Retinal pigment epithelial cell (primary cell): ENCODE measurements at places on chromosomes 7 and 10.

- no peak for DNase-seq
These were observed 87.3 kb downstream of the SDHAF3 start for GRCh38 chr7:97204821-97205220.

- no peak for DNase-seq
These were observed 56.1 kb downstream of the HACD1 start for GRCh38 chr10:17561111-17561510.

DNA sequence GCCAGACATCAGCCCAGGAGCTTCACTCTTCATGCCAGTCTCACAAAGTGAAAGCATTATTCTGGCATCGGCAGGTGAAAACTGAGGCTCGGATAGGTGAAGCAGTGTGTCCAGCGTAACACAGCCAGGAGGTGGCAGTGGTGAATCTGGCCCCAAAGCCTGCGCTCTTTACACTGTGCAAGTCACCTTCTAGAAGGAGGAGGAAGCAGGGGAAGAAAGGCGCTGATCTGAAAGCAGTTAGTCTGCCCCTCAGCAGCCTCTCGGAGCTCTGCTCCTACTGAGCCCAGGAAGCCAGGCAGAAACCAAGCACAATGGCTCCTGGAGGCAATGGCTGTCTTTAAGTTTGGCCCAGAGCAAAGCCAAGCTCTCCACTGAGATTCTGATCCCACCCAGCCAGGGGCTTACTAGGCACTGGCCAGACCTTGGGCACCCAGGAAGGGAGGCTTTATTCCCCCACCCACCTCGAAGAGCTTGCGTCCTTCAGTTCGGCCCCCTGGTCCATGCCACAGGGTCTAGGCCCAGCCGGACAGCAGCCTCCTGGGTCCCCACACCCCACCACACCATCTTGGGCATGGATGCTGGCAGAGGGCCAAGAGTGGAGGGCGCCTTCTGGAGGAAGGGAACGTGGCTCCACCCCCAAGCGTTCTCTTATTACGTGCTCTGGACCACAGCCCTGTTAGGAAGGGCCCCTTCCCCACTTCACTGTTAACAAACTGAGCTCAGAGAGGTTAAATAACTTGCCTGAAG, 104.5 kb downstream of the GRID1 start:
- DNase-seq = no peak

DNA sequence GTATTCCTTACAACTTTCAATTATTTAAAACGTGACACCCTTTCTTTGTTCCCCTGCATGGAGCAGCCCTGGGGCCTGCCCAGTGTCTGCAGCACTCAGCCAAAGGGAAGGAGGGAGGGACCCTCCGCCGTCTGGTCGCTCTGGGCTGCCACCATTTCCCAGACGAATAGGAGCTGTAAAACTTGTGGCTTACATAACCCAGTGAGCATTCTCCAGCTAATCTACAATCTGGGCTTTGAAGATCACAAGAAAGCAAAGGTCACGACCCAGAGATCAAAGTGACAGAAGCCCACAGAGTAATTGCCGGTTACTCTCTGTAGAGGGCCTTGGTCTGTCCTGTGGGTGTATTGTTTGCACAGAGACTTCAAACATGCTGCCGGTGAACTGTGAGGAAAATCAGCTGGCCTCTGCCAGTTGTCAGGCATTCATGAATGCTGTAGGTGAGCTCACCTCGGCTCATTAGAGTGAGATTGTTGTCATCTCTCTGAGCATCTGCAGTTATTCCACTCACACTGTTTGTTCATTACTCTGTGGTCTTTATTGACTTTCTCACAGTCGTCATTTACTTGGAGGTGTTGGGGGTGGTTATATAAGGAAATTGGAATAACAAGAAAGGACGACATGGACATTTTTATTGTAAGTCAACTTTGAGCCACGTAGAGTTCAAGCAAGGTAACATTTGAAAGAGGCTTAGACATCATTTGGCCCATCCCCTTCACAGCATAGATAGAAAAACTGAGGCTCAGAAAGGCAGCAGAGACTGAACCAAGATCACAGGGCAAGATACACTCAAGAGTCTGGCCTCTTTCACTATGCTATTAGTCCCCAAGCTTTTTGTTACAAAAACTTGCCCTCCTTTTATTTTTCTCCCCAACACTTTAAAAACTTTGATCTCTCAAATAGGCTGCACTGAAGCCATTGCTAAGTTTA, 619.8 kb downstream of the LRMDA start:
- DNase-seq = no peak

GRCh38 chr7:19235680-19236079, 90.5 kb upstream of the FERD3L start:
- DNase-seq = no peak

- DNase-seq = no peak
These were observed 62.3 kb downstream of the ATE1 start for GRCh38 chr10:121865554-121865953.

DNA sequence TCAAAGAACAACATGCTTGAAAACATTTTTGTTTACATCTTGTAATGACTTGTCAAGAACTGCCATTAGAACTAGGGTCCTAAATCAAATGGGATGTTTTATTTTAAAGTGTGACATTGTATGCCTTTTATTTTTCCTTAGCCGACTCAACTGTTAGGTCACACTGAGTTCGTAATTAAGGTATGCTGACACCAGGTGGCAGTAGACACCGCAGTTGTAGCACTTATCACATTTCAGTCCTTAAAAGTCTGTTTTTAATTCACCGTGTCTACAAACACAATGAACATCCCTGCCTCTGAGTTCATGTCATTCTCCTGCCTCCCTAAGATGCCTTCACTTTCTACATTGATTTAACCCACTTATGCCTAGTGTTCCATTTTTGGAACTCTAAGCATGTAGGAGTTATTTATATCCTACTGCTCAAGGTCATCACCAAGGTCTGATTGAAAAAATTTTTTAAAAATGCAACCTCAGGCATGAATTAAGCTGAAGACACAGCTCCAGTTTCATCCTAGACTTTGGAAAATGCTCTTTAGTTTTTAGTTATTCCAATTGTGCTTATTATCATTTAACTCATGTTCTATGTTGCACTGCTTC, 186.1 kb downstream of the BMPER start:
- DNase-seq = no peak

DNA sequence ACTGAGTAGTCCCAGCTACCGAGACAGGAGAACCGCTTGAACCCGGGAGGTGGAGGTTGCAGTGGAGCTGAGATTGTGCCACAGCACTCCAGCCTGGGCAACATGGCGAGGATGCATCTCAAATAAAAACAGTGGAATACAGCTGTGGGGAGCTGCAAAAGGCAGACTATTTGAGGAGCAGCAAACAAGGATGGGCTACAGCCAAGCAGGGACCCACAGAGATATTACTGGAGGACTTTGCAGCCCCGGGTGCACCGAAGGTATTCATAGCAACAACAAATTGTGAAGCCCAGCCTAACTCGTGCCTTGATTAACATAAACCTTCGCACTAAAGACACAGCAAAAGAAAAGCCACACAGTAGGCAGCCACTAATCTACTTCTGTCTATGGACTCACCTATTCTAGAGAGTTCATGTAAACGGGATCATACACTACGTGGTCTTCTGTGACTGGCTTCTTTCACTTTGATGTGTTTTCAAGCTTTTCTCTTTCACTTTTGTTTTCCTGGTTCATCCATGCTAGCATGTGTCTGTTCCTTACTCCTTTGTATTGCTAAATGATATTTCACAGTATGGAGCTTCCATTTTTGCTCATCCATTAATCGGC, 34.0 kb downstream of the PODXL start:
- DNase-seq = no peak

DNA sequence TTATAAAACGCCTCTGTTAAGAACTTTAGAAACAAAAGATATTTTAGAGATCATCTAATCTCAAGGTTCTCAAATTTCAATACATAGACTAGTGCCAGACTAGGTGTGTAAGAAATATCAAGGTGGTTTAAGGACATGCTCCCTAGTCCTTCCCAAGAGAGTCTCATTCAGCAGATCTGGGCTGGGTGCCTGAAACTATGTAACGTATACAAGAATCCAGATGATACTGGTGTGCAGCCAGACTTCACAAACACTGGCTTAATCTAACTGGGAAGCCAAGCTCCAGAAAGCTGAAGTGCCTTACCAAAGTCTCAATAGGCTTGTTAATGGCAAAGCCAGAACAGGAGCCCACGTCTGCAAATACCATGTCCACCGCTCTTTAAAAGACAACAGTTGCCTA, 105.0 kb upstream of the AMPH start:
- DNase-seq = no peak

- DNase-seq = no peak
These were observed 41.7 kb downstream of the ZWINT start for GRCh38 chr10:56319386-56319785.

GRCh38 chr10:11197266-11197712, 179.6 kb downstream of the CELF2 start:
- DNase-seq = no peak

GRCh38 chr10:930625-931325, 730 bp downstream of the LARP4B start:
- DNase-seq = peak; percentile 27

GRCh38 chr7:25839084-25839769, 312.8 kb upstream of the NFE2L3 start:
- no peak for DNase-seq

- no peak for DNase-seq
These were observed 105.0 kb downstream of the TRIM24 start for GRCh38 chr7:138565071-138565450.

GRCh38 chr10:45075216-45075615, 74.5 kb downstream of the ZNF22 start:
- DNase-seq = no peak

DNA sequence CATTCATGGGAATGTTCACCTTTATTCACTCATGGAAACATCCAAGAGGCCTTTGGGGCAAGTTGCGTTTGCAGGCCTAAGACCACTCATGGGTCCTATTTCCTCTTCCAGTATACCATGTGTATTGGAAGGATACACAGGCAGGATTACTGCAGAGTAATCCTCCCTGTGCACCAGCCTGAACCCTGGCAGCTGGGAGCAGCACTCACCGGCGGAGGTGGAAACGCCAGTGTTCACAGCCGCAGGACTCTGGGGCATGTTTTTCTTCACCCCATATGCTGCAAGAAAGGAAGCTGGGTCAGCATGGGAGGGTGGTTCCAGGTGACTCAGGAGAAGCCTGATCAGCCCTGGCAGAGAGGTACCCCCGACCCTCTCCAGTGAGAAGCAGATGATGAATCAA, 24.5 kb downstream of the COL17A1 start:
- DNase-seq = no peak
